ENCODE measurements at places on chromosomes 2 and 18.

DNA sequence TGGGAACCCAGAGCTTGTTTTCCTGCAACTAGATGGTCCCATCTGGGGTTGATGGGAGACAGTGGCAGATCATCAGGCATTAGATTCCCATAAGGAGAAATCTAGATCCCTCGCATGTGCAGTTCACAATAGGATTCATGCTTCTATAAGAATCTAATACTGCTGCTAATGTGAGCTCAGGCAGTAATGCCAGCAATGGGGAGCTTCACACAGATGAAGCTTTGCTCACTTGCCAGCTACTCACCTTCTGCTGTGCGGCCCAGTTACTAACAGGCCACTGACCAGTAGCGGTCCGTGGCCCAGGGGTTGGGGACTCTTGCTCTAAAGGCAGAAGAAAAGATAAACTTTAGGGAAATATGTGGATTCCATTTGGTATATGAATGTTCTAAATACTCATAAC is 192.9 kb downstream of the AFF3 start:
- no peak for DNase-seq

GRCh38 chr2:220708366-220708765 is 863.7 kb downstream of the EPHA4 start:
- no peak for DNase-seq

- no peak for DNase-seq
Observed at GRCh38 chr2:1339388-1340140, 73.7 kb upstream of the TPO start.

DNA sequence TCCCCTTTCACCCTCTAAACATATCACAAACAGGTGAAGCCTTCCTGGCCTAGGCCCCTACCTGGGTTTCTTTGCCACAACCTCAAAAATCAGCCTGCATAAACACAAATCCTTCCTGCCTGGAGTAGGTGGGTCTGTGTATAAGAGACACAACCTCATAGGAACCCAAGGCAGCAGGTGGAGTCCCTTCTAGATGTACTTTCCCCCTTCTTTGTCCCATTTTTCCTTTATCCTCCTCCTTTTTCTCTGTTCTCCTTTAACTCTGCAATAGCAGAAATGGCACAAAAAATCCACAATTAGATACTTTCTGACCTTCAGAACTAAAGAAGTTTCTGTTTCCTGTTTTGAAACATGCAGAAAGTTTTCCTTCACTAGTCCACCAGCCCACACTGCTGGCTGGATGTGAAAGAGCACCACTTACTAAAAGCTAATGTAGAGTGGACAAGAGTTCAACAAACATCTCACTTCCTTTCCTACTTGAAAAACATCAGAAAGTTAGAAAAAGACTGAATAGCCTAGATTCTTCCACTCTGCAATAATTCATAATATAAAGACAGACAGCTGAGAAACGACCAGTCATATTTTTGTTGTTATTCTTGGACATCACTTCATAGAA is 11.2 kb downstream of the SLC40A1 start:
- DNase-seq, result no peak

DNA sequence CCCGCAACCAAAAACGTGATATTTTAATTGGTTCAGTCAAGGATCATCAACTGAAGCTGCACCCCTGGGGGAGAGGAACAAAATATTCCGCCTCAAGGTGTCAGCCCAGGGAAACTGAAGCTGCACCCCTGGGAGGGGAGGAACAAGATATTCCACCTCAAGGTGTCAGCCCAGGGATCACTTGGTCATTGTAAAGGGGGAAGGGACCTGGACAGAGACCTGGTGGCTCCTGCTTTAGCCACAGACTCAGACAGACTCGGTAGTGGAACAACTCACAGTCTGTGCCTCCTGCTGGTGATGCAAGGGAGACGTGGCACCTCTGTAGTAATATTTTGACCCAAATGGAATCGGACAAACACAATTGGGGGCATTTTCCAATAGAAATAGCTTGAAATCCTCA is 75.1 kb downstream of the GBX2 start:
- no peak for DNase-seq

- DNase-seq, result no peak
Observed at GRCh38 chr2:61179701-61180639, 18.0 kb downstream of the C2orf74 start.

DNA sequence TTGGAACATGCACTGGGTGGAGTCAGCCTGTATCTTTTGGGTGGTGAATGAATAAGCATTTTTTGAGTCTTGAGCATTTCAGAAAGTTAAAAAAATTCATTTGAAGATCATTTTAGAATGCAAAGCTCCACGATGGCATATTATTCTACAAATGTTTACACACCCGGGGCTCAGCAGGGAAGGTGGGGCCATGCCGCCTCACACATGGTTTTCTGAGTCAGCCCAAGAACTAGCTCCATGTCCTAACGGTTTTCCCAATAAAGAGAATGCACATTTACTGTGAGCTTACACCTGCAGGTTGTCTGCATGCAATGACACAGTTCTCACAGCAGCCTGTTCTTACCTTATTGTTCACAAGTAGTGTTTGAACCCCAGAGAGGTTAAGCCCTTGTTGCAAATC is 670.3 kb downstream of the GALR1 start:
- DNase-seq, result no peak

Measured in GM20000 (cell line).